ENCODE measurements at places on chromosomes 13 and 19.
A peak's percentile ranks its signal among the peaks of the same experiment; 100 is the strongest.

- no peaks in the 10 kb centered on the region for H3K36me3 ChIP-seq
Observed at GRCh38 chr13:101576977-101577376, 124.5 kb downstream of the ITGBL1 start.

DNA sequence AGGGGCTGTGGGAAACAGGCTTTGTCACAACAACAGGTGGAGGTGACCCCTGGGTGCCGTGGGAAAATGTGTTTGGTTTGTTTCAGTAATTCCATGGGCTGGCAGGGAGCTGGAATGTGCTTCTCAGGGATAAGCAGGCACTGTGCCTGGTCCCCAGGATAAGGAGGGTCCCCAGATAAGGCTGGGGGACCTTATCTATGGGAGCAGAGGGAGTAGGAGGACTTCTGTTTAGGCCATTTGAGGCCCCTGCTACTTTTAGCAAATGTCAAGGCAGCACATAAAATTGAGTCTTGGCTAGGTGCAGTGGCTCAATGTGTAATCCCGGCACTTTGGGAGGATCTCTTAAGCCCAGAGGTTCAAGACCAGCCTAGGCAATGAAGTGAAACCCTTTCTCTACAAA is 59.5 kb downstream of the KCNC3 start:
- H3K27ac ChIP-seq: no peak overlapping the region
- DNase-seq: no peak

DNA sequence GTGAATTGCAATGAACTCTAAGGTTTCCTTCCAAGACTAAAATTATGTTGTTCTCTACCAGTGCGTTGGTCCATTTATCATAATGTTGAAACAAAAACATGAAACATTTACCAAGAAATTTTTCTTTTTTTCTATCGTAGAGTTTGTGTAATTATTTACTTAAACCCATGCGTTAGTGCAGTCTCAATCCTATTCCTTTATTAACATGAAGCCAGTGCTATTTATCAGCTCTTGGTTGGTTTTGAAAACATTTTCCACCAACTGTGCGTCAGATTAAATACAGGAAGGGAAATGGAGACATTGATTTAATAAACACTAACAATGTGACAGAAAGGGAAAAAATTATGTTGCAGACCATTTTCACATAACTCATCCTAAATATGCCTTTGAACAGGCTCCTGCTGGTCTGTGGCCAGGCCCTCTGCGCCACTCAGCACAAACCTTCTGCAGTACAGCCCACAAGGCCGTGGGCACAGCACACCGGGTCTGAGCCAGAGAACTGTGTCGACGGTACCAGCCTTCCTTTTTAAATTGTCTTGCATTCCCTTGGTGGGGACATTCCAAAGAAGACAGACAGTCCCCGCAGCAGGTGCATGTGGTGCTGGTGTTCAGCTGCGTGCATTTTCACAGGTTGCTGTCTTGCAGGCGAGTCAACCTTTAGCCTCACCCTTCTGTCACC is 135.8 kb downstream of the SHISA2 start:
- DNase-seq: no peak
- no peak overlapping the region for H3K4me3 ChIP-seq
- no peaks in the 10 kb centered on the region for H3K27me3 ChIP-seq
- peaks cover 15% of the 10 kb centered on the region for H3K4me1 ChIP-seq
- H3K36me3 ChIP-seq: no peaks in the 10 kb centered on the region
- H3K27ac ChIP-seq: no peak overlapping the region

DNA sequence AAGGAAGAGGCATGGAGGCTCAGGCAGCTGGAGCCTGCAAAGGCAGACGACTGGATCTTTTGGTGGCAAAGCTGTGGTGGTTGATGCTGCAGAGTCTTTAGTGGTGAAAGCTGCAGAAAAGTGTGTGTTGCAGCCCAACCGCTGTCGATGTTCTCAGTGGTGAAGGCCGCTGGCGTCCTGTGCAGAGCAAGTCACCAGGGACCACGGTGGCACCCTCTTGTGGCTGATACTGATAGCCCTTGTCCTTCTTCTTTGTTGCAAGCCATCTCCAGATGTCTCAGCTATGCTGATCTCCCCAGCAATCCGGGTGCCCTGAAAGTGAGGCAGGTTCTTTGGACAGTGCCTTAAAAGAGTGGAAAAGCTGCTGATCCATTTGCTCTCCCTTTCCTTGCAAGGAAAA is 610.9 kb upstream of the PCDH9 start:
- H3K27me3 ChIP-seq: no peaks in the 10 kb centered on the region
- no peak overlapping the region for H3K4me3 ChIP-seq
- DNase-seq: peak; percentile 29
- H3K4me1 ChIP-seq: no peaks in the 10 kb centered on the region
- H3K36me3 ChIP-seq: no peaks in the 10 kb centered on the region

GRCh38 chr19:29978080-29978479 is 36.0 kb downstream of the URI1 start:
- H3K27me3 ChIP-seq: no peaks in the 10 kb centered on the region
- no peak overlapping the region for H3K27ac ChIP-seq
- H3K4me3 ChIP-seq: no peak overlapping the region
- no peak for DNase-seq
- no peaks in the 10 kb centered on the region for H3K4me1 ChIP-seq
- H3K36me3 ChIP-seq: no peaks in the 10 kb centered on the region

GRCh38 chr13:101341464-101341863 is 74.8 kb downstream of the NALCN start:
- no peaks in the 10 kb centered on the region for H3K4me1 ChIP-seq
- no peaks in the 10 kb centered on the region for H3K27me3 ChIP-seq
- DNase-seq: no peak
- no peak overlapping the region for H3K27ac ChIP-seq

DNA sequence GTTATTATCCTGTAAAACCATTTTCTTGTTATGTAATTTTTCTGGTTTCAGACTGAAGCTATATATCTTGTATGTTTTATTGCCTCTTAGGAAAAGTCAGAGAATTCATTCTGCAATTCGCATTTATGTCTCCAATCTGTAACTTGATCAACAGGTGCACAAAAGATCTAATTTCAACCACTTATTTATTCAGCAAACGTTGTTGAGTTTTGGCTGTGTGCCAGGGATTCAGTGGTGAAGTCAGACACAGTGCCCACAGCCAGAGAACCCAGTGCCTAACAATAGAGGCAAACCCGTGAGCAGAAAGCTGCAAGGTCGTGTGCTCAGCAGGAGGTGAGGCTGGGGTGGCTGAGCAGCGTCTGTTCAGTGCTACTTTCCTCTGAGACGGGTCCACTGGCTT is 119.5 kb upstream of the MCF2L start:
- no peak for DNase-seq
- H3K36me3 ChIP-seq: no peaks in the 10 kb centered on the region
- H3K27me3 ChIP-seq: no peaks in the 10 kb centered on the region
- no peak overlapping the region for H3K27ac ChIP-seq
- H3K4me3 ChIP-seq: no peak overlapping the region

- no peak overlapping the region for H3K4me3 ChIP-seq
- no peak overlapping the region for H3K27ac ChIP-seq
- no peaks in the 10 kb centered on the region for H3K36me3 ChIP-seq
Observed at GRCh38 chr13:75792526-75793187, 156.5 kb downstream of the LMO7 start.

- DNase-seq: no peak
- H3K27ac ChIP-seq: no peak overlapping the region
- no peaks in the 10 kb centered on the region for H3K27me3 ChIP-seq
- no peak overlapping the region for H3K4me3 ChIP-seq
- peaks cover 2% of the 10 kb centered on the region for H3K36me3 ChIP-seq
Observed at GRCh38 chr19:43584484-43584883, 8.9 kb downstream of the PINLYP start.

DNA sequence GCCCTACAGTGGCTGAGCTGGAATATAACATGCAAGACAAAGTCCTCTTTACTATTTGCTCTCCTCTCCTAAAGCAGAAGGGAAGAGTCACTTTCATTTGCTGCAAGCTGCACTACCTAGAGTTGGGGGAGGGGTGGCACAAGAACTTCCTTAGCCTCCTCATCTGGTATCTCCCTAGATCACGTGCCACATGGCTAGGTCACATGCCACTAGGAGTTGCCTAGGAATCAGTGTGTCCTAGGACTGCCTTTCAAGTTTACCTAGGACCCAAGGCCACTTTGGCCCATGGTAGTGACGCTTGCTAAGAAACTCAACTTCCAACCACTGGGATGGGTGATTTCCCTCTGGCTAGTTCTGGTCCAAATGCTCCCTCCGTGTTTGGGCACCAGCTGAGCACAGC is 625.2 kb downstream of the DIAPH3 start:
- no peaks in the 10 kb centered on the region for H3K4me1 ChIP-seq
- H3K4me3 ChIP-seq: no peak overlapping the region
- no peak for DNase-seq
- H3K27me3 ChIP-seq: no peaks in the 10 kb centered on the region

Measured in H1 (cell line).